Right hindlimb (tissue), 1 donor: ENCODE measurements at places on chromosomes 2 and 18.

DNA sequence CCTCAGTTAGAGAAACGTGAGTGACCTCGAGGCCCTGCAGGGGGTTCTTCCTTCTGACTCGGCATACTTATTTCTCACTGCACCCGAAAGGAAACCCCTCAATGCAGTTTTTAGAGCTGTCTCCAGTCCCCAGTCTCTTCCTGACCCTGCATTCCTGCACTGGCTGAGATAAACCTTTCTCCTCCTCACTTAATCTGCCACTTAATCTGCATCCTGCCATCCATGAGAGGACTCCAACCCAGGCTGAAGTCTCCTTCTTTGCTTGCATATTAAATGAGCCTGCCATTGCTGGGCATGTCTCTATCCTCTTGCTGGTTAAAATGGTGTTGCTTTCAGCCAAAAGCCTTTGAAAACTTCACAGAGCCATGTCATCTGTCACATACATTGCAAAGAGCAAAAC lies 125.6 kb upstream of the GATA6 start:
- DNase-seq: no peak

- no peak for DNase-seq
Observed at GRCh38 chr2:7405861-7406715, 488.9 kb downstream of the RNF144A start.

- no peak for DNase-seq
Observed at GRCh38 chr2:108236676-108237335, 3.0 kb upstream of the SULT1C3 start.

DNA sequence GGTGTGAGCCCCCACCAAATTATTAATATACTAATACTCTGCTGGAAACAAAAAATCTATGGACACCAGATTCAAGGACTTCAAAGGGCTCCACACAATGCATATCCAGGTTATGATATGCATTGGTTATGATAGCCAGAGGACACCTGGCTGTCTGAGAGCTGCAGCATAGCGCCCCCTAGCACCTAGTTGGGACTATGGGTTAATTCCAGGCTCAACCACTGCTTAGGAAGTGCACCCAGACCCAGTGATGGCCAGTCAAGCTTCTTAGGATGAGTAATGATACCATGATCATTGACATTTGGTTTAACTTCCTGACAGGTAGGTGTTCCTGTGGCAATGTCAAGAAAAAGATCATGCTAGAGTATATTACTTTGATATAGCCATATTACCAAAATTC lies 3.8 kb upstream of the FRZB start:
- DNase-seq: no peak

- DNase-seq: no peak
Observed at GRCh38 chr18:76212960-76213359, 282.1 kb downstream of the ZNF516 start.

GRCh38 chr2:190533175-190533967 lies 1.2 kb downstream of the NEMP2 start:
- DNase-seq: no peak

DNA sequence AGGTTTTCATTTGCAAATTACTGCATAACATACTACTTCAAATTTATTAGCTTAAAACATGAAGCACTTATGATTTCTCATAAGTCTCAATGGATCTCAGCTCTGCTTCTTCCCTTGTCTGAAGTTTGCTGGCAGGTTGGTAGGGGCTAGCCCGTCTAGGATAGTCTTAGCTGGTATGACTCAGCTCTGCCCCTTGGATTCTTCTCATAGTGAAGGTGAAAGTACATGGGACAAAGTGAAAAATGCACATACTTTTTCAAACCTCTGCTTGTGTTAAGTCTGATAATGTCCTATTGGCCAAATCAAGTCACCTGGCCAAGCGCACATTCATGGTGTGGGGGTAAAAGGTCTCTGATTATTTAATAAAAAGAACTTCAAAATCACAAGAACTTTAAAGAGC lies 184.8 kb upstream of the VWC2L start:
- no peak for DNase-seq
